ENCODE measurements at places on chromosomes 11 and 22.

DNA sequence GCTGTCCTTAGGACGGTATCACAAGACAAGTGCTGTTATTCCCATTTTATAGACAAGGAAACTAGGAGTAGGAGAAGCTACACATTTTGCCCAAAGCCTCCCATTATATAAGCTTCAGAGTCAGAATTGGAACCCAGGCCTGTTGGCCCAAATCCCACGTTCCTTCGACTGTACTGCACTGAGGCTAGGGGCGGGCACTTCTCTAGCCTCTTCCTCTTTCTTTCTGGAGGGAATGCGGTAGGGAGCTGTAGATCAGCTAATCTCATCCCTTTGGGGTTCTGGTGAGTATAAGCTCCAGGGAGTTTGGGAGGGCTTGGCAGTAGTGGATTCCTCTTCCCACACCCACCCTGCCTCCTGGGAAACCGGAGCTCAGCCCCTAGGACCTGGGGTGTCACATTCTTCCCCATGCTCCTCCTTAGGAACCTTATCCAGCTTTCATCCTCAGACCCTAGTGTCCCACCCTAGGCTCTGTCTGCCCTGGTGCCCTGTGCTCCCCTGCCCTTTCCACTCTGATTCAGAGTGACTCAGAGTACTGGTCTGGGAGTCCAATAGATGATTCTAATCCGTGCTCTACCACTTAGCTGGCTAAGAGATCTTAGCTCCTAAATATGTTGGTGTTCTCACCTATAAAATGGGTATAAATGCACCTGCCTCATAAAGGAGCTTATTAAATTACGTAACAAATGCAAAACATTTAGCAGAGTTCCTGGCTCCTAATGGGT, 29.3 kb downstream of the PHLDB1 start:
- no peak for DNase-seq

- no peak for DNase-seq
These were observed 37.8 kb downstream of the PPFIBP2 start for GRCh38 chr11:7551571-7551970.

- DNase-seq = peak; percentile 8
These were observed 34.9 kb upstream of the OR10G7 start for GRCh38 chr11:124075841-124076651.

DNA sequence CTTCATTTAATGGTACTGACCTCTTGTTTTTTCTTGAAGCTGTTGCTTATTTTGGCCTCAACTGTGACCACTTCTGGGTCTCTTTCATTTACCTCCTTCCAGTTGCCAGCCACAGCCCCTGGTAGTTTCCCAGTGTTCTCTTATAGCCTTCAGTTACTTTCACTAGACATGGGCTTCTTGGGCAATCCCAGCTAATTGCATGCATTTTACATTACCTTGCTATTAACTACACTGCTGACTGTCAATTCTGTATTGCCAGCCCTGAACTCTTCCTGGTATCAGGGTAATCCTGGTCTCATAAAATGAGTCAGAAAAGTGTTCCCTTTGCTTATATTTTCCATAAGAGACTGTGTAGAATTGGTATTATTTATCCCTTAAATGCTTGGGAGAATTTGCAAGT, 195.8 kb upstream of the LARGE1 start:
- no peak for DNase-seq

GRCh38 chr11:120172054-120172911, 34.4 kb upstream of the TRIM29 start:
- peak; percentile 24 for DNase-seq

GRCh38 chr11:8426076-8426475, 162.4 kb upstream of the LMO1 start:
- no peak for DNase-seq

- no peak for DNase-seq
These were observed 22.9 kb upstream of the CARD18 start for GRCh38 chr11:105162506-105162905.

- no peak for DNase-seq
These were observed 5.5 kb downstream of the C11orf24 start for GRCh38 chr11:68266121-68266891.

GRCh38 chr11:114130115-114130576, 70.6 kb downstream of the ZBTB16 start:
- no peak for DNase-seq

- DNase-seq = no peak
These were observed 84.4 kb downstream of the CSTPP1 start for GRCh38 chr11:47020793-47021526.

- no peak for DNase-seq
These were observed 663 bp upstream of the LARGE2 start for GRCh38 chr11:45921561-45922424.

DNA sequence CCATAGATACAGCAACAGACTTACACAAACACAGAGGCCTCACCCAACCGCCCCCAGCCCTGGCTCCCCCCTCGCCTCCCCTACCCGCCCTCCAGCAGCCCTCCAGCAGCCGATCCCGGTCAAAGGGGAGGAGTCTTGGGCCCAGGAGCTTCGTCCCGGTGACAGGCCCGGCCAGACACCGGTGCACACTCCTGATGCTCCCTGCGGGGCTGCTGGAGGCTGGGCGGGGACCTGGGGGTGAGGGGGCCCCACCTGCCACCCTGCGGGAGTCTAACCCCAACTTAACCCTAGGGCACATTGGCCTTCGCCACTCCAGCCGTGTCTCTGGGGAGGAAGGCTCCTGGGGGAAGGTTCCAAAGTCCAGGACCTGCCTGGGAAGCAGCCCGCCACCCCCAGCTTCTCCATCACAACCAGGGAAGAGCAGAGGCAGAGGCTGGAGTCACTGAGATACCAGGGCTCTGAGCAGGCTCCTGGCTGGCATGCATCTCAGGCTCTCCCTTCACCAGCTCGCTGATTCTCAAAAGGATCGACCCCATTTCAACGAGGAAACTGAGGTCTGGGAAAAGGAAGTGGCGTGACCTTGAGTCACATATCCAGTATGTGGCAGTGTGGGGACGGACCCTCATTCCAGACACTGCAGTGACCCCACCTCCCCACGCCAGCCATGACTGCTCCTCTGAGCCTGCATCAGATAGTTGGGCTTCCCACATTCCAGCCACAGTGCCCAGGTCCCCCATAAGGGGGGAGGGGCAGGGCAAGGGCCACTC, 14.4 kb downstream of the BCL9L start:
- DNase-seq = no peak

GRCh38 chr22:18065256-18065655, 12.5 kb upstream of the PEX26 start:
- no peak for DNase-seq

DNA sequence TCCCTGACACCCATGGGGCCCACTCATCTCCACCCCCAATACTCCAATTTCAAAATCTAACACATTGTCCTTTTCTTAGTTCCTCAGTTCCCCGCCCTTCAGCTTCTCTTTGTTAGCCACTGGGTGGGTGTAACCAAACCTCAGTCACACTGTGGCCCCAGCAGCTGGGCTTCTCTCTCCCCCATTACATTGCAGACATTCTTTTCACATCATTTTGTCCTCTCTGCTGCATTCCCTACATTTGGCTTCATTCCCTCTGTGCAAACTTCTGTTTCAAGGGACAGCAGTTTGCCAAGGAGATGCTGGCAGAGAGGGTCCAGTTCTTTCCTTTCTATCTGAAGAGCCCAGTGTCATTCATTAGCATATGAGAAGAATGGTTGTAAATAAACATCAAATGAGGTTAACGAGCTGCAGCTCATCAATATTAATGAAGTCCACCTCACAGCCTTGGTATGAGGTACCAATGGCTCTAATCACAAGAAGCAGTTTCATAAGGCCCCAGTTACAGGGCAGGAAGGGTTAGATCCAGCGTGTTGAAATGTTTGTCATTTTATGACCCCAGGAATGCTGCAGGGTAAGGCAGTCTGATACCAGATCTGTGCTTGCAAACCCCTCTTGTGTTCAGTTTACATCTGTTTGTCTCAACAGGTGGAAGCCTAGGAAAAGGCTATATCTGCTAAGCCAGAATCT, 72.3 kb downstream of the ARFGAP2 start:
- no peak for DNase-seq

- DNase-seq = no peak
These were observed 54.6 kb downstream of the CTSC start for GRCh38 chr11:88282747-88283515.

DNA sequence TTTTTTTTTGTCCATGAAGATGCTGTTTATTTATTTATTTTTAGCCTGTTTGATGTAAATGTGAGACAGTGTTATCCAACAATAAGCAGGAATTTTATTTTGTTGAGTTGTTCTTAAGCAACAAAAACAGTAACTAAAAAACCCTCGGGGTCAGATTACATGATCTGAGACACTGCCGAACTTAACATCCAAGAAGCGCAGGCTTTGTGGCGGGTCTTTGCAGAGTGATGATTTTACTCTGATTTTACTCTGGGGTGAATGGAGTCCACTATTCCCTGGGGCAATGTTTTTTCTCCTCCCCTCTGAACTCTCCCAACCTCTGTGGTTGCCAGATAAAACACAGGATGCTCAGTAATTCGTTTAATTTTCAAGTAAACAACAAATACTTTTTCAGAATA, 450.1 kb upstream of the B3GAT1 start:
- no peak for DNase-seq

DNA sequence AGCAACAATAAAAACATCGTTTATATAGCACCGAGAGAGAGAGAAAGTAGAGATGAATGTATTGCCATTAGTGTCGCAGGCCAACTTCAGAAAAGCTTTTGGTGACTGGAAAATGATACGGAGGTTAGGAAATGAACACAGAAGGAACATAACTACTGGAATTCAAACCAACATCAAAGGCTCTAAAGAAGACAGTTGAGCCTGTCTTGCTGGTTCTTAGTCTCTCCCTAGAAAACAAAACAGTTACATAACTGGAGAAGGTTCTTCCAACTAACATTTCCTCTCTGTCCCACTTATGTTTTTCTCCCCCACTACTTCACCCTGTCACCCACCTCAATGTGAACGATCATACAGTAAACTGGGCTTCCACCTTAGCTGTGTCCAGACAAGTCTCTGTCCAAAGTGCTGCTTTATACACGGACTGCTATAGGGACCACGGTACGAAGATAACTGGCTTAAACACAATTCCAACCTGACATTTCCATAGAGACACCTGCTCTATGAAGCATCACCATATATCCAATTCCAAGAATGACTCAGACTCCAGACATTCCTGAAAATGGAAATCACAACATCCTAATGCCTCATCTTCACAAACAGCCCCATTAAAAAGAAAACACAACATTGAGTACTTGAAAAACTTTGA, 85.2 kb upstream of the ARHGAP32 start:
- no peak for DNase-seq

- DNase-seq = no peak
These were observed 124.7 kb downstream of the ME3 start for GRCh38 chr11:86547727-86548126.

DNA sequence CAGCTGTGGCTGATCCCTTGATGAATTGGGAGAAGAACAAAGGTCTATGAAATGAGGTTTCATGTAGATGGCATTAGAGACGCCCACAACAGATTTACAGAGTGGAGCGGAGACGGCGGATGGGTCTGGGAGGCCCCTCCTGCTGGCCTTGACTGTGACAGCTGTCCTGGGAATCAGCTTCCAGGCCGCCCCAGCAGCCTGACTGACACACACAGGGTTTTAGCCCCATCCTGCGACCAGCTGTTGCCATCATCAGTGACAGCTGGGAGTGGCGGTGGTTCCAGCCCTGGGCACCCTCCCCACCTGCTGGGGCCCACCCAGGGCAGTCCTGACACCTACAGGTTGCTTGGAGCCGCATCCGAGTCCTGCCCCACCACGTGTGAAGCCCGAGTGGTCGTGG, 64.0 kb upstream of the PPP6R3 start:
- peak; percentile 79 for DNase-seq

DNA sequence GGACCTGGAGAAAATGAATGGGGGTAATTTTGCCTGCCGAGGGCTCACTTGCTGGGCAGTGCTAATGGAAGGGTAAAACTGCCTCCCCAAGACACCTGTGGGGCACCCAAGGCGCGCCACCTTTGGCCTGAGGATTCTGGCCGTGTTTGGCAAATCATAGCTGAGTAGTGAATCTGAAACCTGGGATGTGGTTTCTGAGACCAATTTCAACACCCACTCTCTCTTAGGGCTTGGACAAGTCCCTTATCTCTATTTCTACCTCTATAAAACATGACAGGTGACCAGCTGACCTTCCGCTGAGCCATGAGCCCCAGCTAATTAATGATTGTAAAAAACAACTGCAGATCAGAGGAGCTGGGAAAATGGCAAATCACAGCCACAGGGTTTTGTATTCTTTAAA, 1.5 kb upstream of the PACSIN3 start:
- DNase-seq = no peak

DNA sequence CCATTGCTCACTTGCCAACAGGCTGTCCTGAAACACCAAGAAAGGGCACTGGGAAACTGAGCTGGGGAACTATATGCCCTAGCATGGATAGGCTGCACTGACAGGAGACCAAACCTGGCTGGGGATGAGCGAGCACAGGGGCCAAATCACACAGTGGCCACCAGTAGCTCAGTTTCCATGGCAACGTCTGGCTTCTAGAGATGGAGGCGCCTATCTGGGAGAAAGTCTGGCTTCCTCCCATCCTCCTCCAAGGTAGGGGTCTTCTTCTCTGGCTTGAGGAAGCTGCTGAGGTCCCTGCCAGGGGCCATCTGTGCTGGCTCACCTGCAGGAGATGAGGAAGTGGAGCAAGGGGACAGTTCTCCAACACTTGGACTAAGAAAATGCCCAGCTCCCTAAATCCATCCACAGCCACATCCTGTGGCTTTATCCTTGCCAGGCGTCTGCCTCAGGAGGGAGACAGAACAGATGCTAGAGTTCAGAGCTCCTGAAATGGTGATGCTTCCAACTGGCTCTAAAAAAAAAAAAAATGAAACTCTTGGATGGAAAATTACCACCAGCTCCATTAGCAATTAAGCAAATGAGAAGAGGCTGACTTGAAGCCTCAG, 48.3 kb downstream of the SYT13 start:
- DNase-seq = no peak

GRCh38 chr11:73415854-73416615, 39.8 kb downstream of the RELT start:
- DNase-seq = no peak

- DNase-seq = no peak
These were observed 27.3 kb downstream of the PARVB start for GRCh38 chr22:44051358-44051757.

DNA sequence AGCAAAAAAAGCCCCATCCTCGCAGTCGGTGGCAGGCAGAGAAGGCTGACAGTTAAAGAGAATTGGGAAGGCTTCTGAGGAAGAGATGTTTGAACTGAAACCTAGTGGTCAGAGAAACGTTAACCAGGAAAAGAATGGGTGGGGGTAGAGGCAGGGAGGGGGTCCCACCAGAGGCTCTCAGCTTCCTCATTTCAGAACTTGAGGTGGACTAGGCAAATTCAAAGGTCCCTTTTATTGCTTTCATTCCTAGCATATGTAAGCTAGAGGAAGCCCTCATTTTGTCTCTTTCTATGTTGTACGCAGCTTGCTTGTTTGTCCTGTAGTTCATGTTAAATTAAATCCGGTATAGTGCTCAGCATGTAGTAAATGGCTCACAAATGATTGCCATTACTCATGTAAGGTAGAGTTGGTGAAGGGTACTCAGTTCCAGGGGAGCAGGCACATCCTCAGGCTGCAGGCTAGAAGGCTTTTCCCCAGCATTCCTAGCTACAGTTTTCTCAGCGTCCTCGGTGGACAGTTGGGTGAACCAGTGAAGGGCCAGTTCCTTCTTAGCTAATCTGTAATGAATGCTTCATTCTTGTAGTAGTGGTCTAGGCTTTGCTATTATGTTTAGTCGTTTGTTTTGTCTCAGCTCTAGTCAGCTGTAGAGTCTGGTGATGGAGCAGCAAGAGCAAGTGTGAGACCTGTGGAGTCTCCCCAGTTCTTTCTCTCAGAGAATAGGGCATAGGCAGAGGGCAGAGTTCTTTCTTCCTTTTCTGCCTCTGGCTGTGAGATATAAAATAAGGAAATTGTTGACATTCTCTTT, 58.6 kb downstream of the UVRAG start:
- no peak for DNase-seq

GRCh38 chr22:22207845-22208564, 36.6 kb upstream of the VPREB1 start:
- DNase-seq = peak; percentile 57
